ENCODE measurements at places on chromosomes 5 and 9.
A peak's percentile ranks its signal among the peaks of the same experiment; 100 is the strongest.

DNA sequence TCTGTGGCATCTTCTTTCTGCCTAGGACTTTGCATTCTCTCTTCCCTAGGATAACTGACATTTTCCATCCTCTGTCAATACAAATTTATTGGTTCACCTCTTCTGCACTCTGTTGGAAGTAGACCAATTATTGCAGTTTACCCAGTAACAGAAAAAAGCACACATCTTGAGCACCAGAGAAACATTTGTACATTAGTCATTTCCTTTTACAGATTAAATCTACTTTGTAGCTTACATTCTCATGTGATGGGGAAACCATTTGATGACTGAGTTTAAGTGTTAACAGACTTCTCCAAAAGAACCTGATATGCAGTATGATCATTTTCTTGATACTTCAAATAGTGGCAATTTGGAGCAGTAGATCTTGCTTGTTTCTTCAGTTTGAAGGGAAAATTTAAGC, 1098.8 kb downstream of the DTWD2 start:
- DNase-seq, result peak; percentile 87

DNA sequence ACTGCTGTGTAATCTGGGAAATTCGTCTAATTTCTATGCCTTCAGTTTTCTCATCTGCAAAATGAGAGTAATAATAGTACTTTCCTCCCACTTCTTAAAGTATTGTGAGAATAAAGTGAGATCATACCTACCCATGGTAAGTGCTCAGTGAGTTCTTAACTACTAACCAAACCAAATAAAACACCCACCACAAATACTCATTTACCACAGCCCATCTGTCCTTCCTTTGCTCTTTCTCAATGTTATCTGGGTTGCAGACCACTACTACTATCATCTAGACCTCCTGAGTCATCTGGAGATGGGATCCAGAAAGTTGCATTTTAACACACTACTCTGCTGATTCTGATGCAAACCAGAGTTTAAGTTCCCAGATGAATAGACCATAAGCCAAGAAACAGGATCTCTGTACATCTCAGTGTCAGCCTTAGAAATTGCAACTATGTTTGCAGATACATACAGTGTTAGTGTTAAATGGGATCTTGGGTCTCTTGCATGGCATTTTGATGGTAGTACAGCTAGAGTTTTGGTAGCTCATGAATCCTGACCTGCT, 105.4 kb upstream of the ATP10B start:
- no peak for DNase-seq

- DNase-seq, result no peak
Measured at GRCh38 chr5:82470185-82470994, 192.2 kb upstream of the RPS23 start.

- no peak for DNase-seq
Measured at GRCh38 chr5:83125560-83125959, 48.2 kb downstream of the XRCC4 start.

DNA sequence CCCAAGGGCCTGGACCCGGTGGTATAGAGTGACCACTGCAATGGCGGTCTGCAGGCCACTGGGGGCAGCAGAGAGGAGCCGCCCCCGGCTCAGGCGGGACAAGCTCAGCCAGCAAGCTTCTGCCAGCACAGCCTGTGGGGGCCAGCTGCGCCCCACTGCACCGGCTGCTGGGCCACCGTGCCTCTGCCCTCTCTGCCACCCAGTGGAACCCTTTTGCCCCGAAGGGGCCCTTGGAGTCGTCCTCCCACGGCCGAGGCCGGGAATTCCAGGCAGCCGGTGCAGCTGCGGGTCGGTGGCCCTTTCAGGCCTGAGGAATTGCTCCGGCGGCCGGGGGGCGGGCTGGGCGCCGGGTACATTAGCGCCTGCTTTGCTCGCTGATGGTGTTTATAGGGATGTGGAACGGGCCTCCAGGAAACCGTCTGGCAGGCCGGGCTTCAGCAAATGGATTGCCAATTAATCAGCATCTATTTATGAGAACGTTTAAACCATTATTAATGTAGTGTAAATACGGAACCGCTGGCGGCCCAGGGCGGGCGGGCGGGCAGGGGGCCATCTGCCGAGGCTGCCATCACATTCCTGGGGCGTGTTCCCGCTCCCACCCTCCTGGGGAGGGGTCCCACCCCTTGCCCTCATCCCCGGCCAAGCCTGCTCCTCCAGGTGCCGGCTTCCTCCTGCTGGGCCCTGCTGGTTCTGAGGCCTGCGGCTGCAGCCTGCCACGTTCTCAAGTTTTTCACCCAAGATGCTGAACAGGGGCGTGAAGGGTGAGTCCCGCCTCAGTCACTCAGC, 127.4 kb downstream of the BARX1 start:
- peak; percentile 17 for DNase-seq

DNA sequence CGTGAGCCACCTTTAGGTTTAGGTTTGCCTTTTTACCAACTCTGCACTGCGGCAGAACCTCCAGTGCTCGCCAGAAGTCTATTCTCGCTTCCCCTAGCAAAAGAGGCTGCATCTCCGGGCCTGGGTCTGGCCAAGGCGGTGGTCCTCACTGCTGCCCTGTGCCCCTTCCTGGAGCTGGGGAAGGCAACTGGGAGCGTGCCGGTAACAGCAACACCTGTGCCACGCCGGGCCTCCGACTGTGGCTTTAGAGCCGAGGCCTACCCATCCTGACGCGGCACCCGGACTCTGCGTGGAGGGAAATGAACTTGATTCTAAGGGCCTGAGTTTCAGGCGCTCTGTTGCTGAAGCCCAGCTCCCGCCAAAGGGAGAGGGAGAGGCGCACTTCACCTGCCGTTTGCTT, 82.4 kb upstream of the SPATA31C2 start:
- no peak for DNase-seq

- DNase-seq, result no peak
Measured at GRCh38 chr5:1930880-1931603, 48.3 kb upstream of the IRX4 start.

DNA sequence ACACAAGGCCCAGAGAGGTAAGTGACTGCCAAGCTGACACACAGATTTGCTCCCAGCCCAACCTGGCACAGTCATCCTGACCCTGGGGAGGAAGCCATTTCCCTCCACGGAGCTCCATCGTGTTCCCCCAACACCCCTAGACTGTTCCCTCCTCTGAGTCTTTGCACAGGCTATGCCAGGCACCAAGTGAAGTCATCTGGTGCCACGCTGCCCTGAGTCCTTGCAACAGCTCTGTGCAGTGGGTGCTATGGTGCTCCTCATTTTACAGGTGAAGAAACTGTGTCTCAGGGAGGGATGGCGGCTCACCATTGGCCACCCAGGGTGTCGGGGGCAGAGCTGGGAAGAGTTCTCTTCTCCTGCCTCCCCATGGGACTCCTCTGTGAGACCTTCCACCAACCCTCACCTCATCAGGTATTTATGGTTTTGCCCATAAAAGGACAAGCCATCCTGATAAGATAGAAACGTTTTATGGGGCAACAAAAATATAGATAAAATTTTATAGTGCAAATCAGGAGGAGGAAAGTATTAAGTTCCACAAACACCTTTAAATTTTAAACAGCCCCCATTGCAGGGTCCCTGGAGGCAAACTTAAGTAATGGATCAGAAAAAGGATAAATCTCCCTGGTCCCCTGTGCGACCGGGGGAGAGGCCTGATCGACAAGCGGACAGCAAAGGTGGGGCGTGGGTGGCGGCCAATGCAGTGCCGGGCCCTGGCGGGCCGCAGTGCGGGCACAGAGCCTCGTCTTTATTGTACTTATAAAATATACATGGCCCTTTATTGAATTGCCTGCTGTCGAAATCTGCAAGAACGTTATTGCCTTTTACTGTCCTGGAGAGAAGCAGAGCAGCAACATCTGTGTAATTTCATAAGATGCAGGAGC, 50.2 kb upstream of the ZBTB43 start:
- DNase-seq, result no peak

- DNase-seq, result no peak
Measured at GRCh38 chr5:56507351-56507930, 274.3 kb upstream of the ANKRD55 start.

DNA sequence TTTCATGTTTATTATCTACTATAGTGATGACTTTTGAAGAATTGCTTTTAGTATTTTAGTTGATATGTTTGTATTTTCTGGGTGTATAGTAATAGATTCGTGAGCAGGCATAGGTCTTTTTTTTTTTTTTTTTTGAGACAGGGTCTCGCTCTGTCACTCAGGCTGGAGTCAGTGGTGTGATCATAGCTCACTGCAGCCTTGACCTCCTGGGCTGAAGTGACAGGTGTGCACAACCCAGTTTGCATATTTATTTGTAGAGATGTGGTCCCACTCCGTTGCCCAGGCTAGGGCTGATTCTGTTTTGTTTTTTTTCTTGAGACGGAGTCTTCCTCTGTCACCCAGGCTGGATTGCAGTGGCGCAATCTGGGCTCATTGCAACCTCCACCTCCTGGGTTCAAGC, 11.9 kb downstream of the ERBIN start:
- DNase-seq, result no peak

GRCh38 chr5:55033568-55033967, 9.5 kb downstream of the GZMK start:
- DNase-seq, result no peak

DNA sequence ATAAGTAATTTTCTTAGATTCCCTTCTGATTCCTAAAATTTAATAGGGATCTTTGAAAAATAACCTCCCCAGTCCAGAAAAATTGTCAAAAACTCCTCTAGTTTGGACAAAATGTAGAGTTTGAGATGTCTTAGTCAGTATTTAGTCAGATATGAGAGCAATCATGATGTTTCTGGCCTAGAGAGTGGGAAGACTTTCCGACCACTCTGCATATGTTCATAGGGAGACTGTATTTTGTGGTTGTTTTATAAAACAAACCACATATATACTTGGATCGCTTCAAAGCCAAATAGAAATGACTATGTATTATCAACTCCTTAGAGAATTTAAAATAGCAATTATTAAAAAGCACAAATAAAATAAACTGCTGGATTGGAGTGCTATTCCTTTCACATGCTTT, 15.8 kb downstream of the ZFAND5 start:
- no peak for DNase-seq

- DNase-seq, result peak; percentile 42
Measured at GRCh38 chr9:110049699-110050450, 158.1 kb downstream of the C9orf152 start.

DNA sequence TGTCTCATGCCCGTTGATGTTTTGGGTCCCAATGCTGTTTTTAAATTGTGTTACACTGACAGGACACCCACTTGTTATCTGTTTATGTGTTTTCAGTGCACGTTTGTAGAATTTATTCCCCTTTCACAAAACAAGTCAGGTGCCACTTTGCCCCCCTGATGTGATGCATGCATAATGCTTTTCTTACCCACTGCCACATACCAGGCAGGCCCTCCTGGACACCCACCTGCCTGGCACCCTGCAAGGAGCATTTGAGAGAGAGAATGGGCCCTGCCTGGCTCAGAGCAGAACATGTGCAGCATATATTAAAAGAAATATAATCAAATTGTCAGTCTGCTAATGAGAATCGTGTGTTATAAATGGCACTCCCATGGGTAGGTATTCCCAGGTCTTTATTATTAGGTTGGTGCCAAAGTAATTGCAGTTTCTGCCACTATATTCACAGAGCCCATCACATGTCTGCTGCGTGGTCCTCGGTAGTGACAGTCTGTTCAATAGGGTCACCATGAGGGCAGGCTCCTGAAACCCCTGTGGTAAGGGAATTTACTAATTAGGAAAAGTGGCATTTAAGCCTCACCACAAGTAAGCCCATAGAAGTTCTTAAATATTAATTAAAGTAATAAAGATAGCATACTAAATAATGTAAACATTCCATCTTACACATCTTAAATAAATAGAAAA, 52.2 kb upstream of the CKMT2 start:
- no peak for DNase-seq

GRCh38 chr9:132631685-132632084, 38.1 kb downstream of the DDX31 start:
- no peak for DNase-seq

DNA sequence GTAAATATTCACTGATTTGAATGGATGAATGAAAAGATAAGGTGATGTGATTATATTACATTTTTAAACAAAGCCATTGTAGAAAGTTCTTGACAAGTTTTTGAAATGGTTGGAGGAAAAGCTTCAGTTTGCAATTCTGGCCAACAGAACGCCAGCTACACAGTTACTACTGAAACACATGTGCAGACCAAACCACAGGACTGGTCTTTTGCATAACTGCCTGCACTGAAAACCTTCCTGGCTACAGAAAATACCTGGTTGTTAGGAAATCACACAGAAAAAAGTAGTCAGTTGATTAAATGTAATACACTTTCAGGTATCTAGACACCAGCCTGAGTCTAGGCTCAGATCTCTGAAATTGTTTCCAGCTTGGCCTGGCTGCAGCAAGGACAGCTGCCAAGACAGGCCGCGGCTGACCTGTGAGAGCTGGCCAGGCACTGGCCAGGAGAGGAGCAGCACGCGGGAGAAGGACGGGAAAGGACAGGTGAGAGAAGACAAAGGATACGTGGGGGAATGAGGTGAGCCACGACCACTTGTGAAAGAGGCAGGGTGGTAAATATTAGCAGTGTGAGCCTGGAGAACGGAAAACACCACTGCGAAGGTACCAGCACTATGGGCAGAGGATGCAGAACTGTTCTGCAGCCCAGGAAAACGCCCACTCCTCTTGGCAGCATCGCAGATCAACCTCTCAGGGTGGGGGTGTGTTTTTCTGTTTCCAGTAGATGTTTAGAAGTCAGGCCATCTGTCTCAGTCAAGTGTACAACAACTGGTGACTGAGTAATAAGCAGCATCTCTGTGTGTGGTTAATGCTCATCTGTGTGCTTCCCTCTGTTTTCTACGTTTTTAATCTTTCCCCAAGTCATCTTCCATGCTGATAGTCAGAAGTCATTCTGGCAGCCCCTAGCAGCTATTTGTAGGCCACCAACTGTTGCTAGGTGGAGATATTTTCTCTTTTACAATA, 137.4 kb downstream of the SCAMP1 start:
- no peak for DNase-seq

DNA sequence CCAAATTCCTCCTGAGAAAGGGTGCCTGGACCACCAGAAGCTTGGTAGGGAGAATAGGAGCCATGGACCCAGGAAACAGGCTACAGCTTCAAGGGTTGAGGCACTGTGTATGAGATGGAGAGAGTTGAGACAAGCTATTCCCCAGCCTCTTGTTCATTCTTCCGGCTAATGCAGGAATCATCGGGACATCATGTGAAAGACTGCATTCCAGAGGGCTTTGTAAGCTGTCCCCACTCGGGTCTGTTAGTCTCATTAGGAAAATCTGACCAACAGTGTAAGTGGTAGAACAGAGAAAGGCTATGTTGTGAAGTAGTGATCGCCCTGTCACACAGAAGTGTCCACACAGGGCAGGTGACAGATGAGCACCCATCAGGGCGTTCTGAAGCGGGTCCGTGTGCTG, 81.4 kb downstream of the GABBR2 start:
- peak; percentile 45 for DNase-seq

DNA sequence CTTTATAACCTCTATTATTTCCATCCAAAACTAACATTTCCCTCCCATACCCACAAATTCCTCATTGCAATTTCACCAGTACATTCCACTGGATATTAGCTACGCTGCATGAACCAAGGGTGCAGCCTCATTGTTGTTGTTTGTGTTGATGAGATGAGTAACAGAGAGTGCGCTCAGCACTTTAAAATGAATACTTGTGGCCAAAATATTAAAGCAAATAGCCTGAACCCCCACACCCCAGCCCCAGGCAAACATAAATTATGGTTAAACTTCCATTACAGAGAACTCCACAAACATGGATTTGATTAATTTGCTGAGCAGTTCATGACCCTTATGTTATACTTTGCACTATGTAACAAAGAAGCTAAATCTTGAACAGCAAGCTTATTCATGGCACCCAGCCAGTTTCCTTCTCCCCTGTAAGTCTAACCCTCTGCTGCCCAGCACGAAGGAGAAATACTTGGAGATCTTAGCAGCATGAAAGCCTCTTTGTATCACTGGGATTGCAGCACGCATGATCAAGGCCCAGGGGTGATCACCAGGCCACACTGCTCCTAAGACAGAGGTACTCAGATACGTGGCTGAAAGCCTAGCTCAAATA, 205.0 kb downstream of the DOCK8 start:
- DNase-seq, result peak; percentile 60

All from HCEC 1CT (cell line).